Tibial nerve (tissue), 4 donors: ENCODE measurements at places on chromosomes 4 and X. TPM values are rescaled to one million over a fixed set of nuclear protein-coding genes. Genes with fewer than 3 reads are reported as not detected.

DNA sequence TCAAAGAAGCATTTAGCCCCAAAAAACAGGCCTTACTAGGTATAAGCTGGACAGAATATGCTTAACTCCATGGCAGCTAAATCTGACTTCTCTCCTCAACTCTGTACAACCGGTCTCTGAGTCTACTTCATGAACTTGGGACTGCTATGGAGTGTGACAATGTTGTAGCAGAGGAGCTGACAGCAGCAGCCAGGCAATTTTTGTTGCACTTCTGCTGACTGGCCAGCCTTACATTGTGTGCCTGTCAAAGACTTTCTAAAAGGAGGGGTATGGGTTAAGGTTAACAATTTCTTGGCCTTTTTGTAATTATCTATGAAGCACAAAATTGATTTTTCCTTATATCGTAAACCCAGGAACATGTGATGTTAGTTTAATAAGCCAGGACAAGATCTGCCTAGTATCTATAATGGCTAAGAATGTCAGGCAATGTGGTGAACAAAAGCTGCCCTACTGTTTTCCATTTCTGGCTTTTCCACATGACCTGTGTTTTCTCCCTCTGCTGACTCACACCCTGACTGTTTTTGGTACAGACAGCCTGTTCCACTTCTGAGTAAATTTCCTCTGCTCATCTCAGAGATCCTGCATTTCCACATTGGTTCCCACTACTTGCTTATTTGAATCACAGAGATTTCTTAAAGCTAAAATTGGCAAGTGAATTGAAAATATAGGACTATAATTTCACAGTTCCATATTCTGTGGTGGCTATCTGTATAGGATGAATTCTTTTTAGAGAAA lies 9.3 kb downstream of the NOX1 start:
- H3K27me3 ChIP-seq: peaks cover 4% of the 10 kb centered on the region
- DNase-seq: no peak
- no peaks in the 10 kb centered on the region for H3K36me3 ChIP-seq
- no peaks in the 10 kb centered on the region for H3K4me1 ChIP-seq
- H3K27ac ChIP-seq: no peak overlapping the region

- DNase-seq: no peak
- H3K27me3 ChIP-seq: no peaks in the 10 kb centered on the region
- peak overlapping the region; percentile 77 for H3K27ac ChIP-seq
- H3K4me1 ChIP-seq: peaks cover 2% of the 10 kb centered on the region
Observed at GRCh38 chr4:76723373-76723772, 174.6 kb downstream of the SOWAHB start.

- no peaks in the 10 kb centered on the region for H3K36me3 ChIP-seq
- H3K27me3 ChIP-seq: no peaks in the 10 kb centered on the region
- H3K4me1 ChIP-seq: peaks cover 4% of the 10 kb centered on the region
- no peak overlapping the region for H3K27ac ChIP-seq
- no peak for DNase-seq
- no peak overlapping the region for H3K4me3 ChIP-seq
Observed at GRCh38 chr4:64539234-64539849, 130.1 kb upstream of the TECRL start.

The PABPC1L2B gene
- not detected for total RNA-seq
